ENCODE measurements at places on chromosomes 13 and 19. TPM values are rescaled to one million over a fixed set of nuclear protein-coding genes. Genes with fewer than 3 reads are reported as not detected.

GRCh38 chr19:33329736-33330135 is 27.4 kb upstream of the CEBPA start:
- no peak for DNase-seq

DNA sequence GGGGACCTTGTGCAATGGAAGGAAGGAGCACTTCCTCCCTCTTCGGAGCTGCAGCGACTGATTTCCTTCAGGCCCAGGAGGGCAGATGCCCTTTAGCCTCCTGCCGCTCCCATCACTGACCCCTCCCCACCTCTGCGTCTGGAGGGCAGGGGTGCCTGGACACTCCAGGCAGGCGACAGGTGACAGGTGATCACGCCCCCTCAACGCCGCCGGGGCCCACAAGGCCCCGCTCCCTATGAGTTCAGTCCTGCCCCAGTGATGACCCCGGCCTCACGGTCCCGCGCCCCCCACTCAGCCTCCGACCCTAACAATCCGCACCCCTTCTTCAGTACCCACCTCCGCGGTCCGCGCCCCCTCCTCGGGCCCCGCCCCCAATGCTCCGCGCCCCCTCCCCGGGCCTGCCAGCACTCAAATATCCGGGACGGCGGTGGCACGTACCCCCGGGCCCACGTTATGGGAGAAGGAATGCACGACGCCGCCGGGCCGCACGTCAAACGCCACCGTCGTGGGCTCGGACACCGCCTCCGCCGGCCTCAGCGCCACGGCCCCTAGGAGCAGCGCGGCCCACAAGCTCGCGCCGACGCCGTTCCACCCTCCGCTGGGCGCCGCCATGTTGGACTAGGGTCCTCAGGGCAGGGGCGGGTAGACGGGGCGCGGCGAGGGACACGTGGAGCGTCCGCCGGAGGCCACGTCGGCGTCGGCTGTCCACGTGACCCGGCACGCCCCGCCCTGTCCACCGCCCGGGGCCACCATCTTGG is at the start of gene MYDGF:
Gene MYDGF, minus strand, starts transcription at position 620 of the 758 bp plus-strand sequence. Its CDS starts 8 bp downstream, at position 612.
- peak; percentile 86 for DNase-seq

GRCh38 chr13:83633746-83634145 is 248.5 kb downstream of the SLITRK1 start:
- DNase-seq: no peak

The CPT1C gene
- total RNA-seq: 2.5 TPM

DNA sequence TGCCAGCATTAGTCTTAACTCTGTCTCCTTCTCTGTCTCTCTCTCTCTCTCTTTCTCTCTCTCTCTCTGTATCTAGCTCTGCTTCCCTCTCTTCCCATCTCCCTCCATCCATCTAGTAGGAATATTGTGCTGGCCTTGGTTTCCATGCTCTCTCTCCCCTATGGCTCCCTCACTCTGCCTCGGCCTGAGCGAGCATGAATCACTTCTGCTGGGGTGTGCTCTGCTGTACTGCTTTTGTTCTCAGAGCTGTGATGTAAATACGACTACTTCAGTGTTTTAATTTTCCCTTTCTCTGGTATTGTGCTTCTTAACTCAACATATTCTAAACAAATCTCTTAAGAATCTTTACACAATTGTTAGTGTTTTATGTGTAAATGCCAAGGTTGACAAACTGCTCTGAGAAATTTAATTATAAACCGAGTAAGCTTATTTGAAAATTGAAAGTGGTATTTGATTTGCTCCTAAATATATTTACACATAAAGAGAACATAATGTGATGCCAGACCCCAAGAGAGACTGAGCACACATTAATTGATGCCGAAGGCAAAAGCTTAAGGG is 211.5 kb upstream of the KL start:
- DNase-seq: peak; percentile 35

GRCh38 chr13:79933389-79933788 is 407.5 kb downstream of the SPRY2 start:
- DNase-seq: no peak

The ZNF728 gene
- total RNA-seq: not detected

The SYNE4 gene
- total RNA-seq: not detected

DNA sequence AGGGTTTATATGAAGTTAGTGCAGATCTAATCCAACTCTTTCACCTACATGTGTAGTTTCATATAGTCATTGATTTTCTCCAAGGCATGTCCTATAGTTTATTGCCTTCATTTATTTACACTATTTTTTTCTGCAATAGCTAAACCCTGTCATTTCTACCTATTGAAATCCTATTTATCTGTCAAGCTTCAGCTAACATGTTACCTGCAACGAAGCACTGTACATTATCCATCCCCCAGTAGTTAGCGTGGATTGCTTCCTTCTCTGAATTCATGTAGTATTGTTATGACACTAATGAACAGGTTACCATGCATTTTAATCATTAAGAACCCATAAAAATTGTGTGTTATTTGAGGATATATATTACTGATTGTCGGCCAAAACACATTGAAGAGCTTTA is 742.9 kb upstream of the PCDH20 start:
- DNase-seq: no peak

The TMEM238 gene
- 0.32 TPM for total RNA-seq

The FBXW9 gene
- 8.7 TPM for total RNA-seq

The ZNF763 gene
- total RNA-seq: 0.69 TPM

- no peak for DNase-seq
These were observed 72.4 kb upstream of the CLDN10 start for GRCh38 chr13:95480131-95480545.

DNA sequence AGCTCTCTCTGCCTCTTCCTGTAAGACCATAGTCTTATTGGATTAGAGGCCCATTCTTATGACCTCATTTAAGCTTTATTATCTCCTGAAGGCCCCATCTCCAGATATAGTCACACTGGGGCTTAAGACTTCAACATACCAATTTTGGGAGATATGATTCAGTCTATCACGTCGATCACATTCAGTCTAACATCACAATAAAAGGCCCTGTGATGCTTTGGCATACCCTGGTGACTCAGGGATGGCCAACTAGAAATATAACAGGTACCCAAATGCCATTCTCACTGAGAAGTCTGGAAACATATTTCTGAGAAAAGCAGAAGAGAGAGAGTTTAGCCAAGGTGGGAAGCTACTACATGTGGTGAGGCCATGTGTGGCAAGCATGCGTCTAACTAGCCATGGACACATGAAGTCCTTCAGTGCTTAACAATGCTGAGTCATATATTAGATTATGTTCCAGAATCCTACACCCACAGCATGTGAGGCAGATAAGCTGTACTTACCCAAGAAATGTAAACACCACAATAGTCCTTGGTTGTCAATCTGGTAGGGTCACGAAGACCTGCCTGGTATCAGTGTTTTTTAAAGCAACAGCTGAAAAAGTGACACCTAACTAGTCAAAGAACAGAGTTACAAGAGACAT is 485.1 kb downstream of the FOXO1 start:
- peak; percentile 75 for DNase-seq

- peak; percentile 79 for DNase-seq
These were observed 4.9 kb downstream of the HRC start for GRCh38 chr19:49150106-49150943.

DNA sequence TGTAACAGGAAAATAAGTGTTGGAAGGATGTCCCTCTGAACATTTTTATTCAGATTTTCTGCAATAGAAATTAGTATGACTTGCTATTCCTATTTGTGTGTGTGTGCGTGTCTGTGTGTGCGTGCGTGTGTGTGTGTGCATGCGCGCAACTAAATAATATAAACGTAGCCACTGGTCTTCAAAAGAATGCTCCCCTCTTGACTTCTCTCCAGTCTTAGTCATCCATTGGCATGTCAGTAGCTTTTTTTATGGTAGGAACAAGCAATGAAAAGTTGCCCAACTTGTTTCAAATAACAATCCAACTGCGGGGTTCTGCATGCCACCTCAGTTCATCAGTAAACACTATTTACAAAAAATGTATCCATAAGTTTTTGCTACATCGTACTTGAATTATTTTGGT is 249.6 kb downstream of the GPC6 start:
- DNase-seq: peak; percentile 83

GRCh38 chr19:571566-571974 is 826 bp upstream of the BSG start:
- DNase-seq: peak; percentile 29

The FFAR1 gene
- not detected for total RNA-seq

GRCh38 chr13:75135325-75135825 is 346.6 kb downstream of the TBC1D4 start:
- peak; percentile 99 for DNase-seq

The N4BP2L1 gene
- total RNA-seq: 0.19 TPM

DNA sequence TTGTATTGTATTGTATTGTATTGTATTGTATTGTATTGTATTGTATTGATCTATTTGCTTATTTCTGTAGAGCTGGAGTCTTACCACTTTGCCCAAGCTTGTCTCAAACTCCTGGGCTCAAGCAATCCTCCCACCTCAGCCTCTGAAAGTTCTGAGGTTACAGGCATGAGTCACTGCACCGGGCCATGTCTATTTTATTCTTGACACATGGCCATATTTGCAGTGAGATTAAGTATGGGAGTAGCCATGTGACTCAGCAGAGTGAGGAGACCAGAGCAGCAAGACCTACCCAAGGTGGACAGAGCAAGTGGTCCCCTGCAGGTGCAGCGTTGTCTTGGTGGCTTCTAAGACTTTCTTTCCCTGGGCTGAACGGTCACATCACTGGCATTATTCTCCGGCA is 49.1 kb upstream of the UBAC2 start:
- DNase-seq: peak; percentile 78

DNA sequence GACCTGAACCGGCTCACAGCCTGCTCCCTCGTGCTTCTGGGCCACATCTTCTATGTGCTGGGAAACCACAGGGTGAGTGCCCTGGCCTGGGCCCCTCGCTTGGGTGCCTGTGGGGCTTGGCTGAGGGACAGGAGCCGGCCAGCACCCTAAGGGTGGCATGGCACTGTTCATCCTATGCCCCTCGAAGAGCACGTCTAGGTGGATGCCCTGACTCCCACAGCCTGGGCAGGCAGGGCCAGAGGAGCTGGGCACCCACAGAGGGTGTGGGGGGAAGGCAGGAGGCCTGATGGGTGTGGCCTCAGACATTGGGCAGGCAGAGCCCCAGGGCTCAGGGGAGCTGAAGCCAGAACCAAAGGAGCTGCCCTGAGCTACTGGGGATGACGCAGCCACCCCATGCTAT is 28.7 kb downstream of the MAU2 start:
- no peak for DNase-seq

GRCh38 chr13:25882466-25883357 is 169.1 kb downstream of the SHISA2 start:
- DNase-seq: no peak

The SOX1 gene
- total RNA-seq: not detected

The MEIS3 gene
- 6.7 TPM for total RNA-seq

The MIDN gene
- total RNA-seq: 15.6 TPM

GRCh38 chr19:10615429-10616023 is 9.8 kb upstream of the SLC44A2 start:
- no peak for DNase-seq

- peak; percentile 41 for DNase-seq
These were observed 549.4 kb upstream of the SLITRK1 start for GRCh38 chr13:84431646-84432045.

The CEACAM20 gene
- total RNA-seq: not detected

The ZNF729 gene
- total RNA-seq: not detected
